GOT3 (cell line): ENCODE measurements at places on chromosomes 6 and 20.

DNA sequence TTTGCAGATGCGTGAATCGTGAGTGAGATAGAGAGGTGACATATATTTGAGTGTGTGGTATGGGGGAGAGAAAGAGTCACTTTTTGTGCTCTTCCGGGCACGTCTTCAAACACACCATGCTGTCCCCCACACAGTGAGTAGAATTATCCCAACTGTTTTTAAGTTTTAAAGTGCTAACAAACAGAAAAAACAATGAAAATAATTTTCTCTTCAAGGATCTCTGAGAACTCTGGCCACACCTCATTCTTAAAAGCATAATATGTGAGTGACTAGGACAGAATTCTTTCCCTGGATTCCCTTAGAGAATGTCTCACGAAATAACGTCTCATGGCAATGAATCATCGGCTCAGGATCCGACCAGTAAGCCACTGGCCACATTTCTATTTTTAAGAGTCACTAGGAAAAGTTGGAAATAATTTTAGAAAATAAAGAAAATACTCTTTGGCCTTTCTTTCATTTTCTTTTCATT, 235.7 kb upstream of the ZNF217 start:
- DNase-seq: no peak

DNA sequence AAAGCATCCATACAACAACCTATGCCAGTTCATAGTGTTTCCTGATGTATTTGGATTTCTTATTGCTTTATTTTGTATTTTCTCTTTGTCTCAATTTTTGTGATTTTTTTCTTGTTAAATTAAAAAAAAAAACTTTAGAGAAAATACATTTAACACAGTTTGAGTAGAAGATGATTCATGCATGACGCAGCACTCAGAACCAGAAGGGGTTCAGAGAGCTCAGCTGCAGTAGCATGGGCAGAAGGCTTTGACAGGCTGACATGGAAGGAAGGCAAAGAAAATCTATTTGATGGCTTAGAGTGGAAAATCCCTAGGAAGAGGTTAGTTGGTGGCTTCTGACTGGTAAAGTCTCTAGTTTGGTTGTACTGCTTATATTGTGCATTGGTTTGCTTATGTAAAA, 207.2 kb upstream of the STXBP5 start:
- DNase-seq: no peak

DNA sequence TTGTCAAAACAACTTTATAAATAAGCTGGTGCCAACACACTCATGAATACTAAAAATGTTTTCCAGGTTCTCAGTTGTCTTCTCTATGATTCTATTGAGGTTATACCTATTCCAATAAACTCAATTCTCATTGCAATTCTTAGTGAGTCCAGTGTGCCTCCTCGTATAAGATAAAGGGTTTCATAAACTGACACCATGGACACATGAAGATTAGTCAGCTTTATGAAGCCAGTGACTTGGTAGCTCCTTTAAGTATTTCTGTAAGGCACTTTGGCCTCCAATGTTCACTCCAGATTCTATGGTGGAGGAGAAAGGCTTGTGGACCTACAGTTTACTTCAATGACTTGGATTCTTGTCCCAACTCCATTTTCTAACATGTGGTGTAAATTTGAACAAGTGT, 521.3 kb upstream of the JARID2 start:
- no peak for DNase-seq

GRCh38 chr6:53544217-53544469, 758 bp downstream of the GCLC start:
- no peak for DNase-seq

DNA sequence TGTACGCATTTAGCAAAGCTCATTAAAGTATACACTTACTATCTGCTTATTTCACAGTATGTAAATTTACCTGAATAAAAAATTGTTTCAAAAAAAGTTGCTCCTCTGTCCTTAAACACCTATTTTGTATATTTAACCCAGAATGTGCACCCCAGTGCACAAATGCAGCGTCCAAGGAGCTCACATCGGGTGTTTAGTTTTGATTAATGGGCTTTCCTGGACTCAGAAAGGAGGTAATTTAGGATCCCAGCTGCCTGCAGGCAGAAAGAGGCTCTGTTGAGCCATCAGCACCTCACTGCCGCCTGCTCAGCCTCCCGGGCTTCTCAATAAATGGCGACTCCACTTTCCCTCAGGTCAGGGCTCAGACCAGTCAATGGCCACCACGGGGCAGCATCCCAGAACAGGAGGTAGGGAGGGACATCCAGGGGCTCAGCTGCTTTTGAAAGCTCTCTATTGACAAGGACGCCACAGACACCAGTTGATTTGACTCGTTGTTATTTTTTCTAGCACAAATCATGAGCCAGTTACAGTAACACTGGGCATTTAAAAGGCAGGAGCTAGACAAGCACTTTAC, 70.2 kb upstream of the TBC1D7 start:
- no peak for DNase-seq

- no peak for DNase-seq
These were observed 104.9 kb upstream of the SLC22A23 start for GRCh38 chr6:3561725-3562124.

GRCh38 chr6:160031442-160031841, 62.6 kb downstream of the IGF2R start:
- no peak for DNase-seq
